ENCODE measurements at places on chromosomes 16 and 17. TPM values are rescaled to one million over a fixed set of nuclear protein-coding genes. Genes with fewer than 3 reads are reported as not detected.

BRICD5 gene
- 7.0 TPM for total RNA-seq

PEMT gene
- 16.8 TPM for total RNA-seq

MFSD6L gene
- total RNA-seq, result not detected

CRYBA1 gene
- total RNA-seq, result not detected

CFAP20 gene
- total RNA-seq, result 36.7 TPM

KRT27 gene
- not detected for total RNA-seq

NOG gene
- not detected for total RNA-seq

OMG gene
- 0.62 TPM for total RNA-seq

STAT5A gene
- 12.1 TPM for total RNA-seq

GNG13 gene
- not detected for total RNA-seq

C17orf78 gene
- not detected for total RNA-seq

CTRB1 gene
- not detected for total RNA-seq

MYH2 gene
- 0.22 TPM for total RNA-seq

NR1D1 gene
- 25.8 TPM for total RNA-seq

WNT3 gene
- 0.89 TPM for total RNA-seq

BCL6B gene
- total RNA-seq, result 8.8 TPM

PRR29 gene
- total RNA-seq, result 0.51 TPM

EPN3 gene
- 8.5 TPM for total RNA-seq

GINS2 gene
- total RNA-seq, result 0.38 TPM

MYH1 gene
- 0.16 TPM for total RNA-seq

TIGD7 gene
- total RNA-seq, result 8.2 TPM

NCOR1 gene
- 78.1 TPM for total RNA-seq

PTRH2 gene
- total RNA-seq, result 9.7 TPM

CLEC3A gene
- not detected for total RNA-seq

MLYCD gene
- total RNA-seq, result 20.1 TPM

DHX58 gene
- total RNA-seq, result 4.5 TPM

MYL4 gene
- 113 TPM for total RNA-seq

GPR179 gene
- total RNA-seq, result 0.16 TPM

LGALS9B gene
- total RNA-seq, result not detected

GOSR2 gene
- total RNA-seq, result 45.9 TPM

AKTIP gene
- total RNA-seq, result 63.1 TPM

MT1M gene
- total RNA-seq, result 1.1 TPM
